ENCODE measurements at places on chromosomes 3 and 15.

- peak; percentile 58 for DNase-seq
Observed at GRCh38 chr3:194486540-194487288, at the start of gene ATP13A3. Gene ATP13A3 (minus strand): TSS chr3:194487002. CDS start chr3:194462190, 24,812 bp downstream.

DNA sequence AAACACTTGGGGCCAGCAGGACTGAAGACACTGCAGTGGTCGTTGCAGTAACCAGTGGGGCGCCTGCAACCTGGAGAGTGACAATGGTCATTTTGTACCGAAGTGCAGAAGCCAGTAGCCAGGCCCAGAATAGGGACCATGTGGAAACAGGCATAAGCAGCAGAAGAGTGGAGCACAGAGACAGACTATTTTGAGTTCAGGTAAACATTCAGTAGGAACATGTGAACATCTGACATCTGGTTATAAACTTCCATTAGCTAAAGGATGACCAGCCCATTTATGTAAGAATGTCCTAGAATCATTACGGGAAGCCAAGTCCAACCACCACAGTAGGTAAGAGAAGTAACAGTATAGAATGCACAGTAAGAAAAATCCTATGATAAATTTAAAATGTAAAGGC lies 32.4 kb upstream of the TKT start:
- DNase-seq = no peak

GRCh38 chr3:154059833-154060232 lies 61.4 kb upstream of the ARHGEF26 start:
- no peak for DNase-seq

- DNase-seq = no peak
Observed at GRCh38 chr15:41774882-41775417, 666 bp downstream of the MAPKBP1 start.

GRCh38 chr15:92637626-92638025 lies 17.9 kb downstream of the FAM174B start:
- DNase-seq = no peak

DNA sequence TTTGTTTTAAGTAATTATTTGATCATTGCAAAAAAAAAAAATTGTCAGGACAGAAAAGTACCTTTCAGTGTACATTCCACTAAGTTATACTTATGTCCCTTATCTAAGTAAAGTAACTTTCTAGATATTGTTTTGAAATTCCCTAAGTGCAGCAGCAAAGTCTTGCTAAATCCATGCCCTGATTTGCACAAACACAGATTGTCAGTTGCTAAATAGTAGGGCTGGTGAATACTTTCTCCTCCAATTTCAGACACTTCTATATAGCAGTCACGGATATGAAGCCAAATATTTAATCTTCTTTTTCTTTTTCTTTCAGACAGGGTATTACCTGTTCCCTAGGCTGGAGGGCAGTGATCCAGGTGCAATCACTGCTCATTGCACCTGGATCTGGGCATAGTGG lies 12.9 kb downstream of the LRRC2 start:
- DNase-seq = no peak

DNA sequence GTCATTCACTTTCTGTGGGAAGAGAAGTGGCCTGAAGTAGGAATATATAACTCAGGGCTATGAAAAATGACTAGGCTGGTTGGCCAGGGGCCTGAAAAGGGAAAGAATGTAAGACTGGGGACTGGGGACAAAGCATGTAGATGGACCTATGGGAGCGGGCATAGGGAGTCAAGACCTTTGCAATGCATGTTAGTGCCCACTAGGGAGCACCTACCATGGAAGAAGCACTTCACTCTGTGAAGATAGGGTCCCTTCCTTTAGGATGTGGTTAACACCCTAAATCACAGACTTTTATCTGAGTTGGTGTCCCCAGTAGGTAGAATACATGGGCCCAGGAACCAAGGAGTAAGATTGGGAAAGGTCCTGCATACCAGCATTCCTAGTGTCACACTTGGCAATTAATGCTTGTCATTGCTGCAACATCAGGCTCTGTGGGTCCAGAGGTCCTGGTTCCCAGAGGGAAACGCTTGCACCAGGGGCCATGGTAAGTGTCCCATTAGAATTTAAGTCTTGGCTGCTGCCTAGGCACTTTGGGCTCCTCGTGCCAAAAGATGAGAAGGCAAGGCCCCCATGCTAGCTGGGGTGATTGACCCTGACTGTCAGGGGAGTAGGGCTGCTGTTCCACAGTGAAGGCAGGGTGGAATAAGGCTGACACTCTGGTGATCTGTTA lies 79.6 kb downstream of the CRYGS start:
- DNase-seq = no peak

DNA sequence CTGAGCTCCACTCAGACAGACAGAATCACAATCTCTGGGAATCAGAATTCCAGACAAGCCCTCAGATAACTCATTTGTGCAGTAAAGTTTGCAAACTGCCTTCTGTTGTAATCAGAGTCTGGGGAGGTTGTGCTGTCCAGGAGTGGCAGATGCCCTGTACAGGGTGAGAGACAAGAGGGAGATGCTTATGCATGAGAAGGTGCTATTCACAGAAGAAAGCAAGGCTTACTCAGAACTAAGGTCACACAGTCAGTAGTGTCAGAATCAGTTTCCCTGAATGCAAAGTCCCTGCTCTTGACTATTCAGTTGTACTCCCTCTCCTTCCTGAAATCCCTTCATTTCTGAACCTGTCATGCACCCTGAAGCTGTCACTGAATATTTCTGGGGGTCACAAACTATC lies 43.7 kb downstream of the SRPRB start:
- DNase-seq = no peak

DNA sequence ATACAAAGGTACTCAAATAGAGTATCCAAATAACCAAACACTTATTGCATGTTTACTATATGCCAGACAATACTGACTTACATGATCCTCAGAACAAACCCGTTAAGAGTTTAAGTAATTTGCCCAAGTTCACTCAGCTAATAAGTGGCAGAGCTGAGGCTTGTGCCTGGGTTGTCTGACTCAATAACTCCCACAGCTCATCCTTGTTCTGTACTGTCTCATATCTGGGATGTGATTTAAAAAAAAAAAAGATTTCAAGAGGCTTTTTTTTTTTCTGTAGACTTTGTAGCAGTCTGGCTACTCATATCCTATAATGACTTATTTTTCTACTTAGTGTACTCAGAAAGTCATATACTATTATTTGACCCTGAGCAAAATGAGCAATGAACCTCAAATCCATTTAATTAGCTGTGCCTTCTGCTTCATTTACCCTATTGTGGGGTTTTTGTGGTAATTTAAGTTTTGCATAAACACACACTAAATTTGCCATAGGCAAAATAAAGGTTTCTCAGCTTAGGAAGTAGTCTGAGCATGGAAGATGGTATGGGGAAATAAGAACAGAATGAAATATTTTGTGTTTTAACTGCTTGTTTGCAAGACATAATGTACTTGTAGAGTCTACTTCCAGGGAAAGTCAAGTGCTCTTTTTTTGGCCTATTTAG lies 3.1 kb downstream of the NSUN3 start:
- no peak for DNase-seq

- DNase-seq = no peak
Observed at GRCh38 chr3:143657391-143657790, 190.9 kb downstream of the SLC9A9 start.

DNA sequence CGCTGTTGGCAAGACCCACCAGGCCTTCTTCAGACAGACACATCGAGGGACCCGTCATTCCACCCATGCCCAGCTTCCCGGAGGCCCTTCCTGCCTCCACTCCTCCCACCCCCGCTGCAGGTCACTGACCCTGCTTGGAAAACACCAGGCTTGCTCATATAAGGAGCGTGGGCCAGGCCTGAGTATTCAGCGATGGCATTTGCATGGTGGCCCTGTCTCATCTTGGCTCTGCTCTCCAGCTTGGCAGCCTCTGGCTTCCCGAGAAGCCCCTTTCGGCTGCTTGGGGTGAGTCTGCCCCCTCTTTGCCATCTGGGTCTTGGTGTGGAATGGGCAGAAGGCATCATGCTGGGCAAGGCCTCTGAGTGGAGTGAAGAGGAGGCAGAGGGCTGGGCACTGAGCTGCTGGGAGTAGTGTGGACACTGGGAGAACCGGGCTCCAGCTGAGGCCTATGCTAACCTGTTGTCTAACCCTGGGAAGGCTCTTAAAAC lies at the start of gene ITIH3:
Gene ITIH3 (plus strand): TSS at position 185 of the 488 bp plus-strand sequence. CDS start 8 bp downstream, at position 193.
- DNase-seq = no peak

DNA sequence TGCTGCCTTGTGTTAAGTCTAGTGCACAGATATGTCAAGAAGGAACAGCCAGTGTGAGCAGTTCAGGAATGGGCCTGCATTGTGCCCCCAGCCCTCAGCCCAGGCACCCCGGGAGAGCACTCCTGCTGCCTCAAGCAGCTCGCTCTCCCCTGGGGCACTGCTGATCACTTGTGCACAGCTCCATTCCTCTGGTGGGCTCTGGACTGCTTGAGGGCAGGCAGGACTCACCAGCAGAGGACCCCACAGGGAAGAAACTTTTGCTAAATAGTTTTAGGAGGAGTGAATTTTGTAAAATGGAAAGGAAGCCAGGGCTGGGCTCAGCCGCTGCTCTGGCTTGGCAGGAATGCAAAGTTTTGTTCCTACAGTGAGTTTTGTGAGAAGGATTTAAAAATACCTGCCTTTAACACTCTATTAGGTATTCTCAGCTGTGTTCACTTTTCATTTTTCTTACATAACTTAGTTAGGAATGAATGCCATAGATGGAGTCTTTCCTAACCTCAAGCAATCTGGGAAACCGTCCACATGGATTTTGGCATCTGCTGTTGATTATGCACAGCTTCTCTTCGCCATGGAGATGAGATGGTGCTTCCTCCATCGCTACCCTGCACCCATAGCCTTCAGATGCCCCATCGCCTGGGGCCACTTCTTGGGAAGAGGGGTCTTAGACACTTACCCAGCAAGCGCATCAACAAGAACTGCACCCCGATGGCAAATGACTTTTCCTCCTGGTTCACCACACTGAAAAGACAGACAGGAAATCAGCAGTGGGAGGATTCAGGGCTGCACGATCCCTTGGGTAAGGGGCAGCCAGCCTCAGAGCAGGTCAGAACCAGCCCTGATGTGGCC lies 42.3 kb upstream of the RAB6B start:
- DNase-seq = no peak

GRCh38 chr15:49686599-49686998 lies 65.8 kb downstream of the DTWD1 start:
- no peak for DNase-seq

GRCh38 chr3:13042715-13043271 lies 30.4 kb downstream of the IQSEC1 start:
- DNase-seq = no peak

- DNase-seq = no peak
Observed at GRCh38 chr15:42825599-42825998, 88.7 kb upstream of the CDAN1 start.

Data from cerebellar nuclear complex (tissue), 1 donor.